ENCODE measurements at places on chromosomes 2 and 18. TPM values are rescaled to one million over a fixed set of nuclear protein-coding genes. Genes with fewer than 3 reads are reported as not detected.

BMPR2 gene
- 9.7 TPM for total RNA-seq

IL36G gene
- not detected for total RNA-seq

CD302 gene
- total RNA-seq: 0.70 TPM

FBLN7 gene
- total RNA-seq: 2.2 TPM

IL37 gene
- total RNA-seq: not detected

PSTPIP2 gene
- 24.9 TPM for total RNA-seq

KCNG2 gene
- total RNA-seq: not detected

TMEM182 gene
- 3.8 TPM for total RNA-seq

CASP10 gene
- total RNA-seq: 6.7 TPM

DNA sequence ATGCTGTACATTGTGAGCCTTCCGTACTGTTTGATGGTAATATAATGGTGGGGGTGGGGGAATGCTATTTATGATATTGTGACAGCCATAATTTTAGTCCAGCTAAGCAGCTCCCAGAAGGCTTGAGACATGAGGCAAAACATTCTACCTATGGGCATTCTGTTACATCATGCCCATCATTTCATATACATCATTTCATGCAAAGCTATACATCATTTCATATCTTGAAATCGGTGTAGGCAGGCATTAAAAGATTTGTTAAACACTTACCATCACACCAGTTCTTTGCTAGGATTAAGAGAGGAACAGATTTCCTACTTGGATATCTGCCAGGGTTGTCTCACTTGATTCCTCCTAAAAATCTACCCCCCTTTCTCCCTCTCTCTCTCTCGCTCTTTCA is 84.5 kb downstream of the COL5A2 start:
- no peak for DNase-seq

- no peak for DNase-seq
Observed at GRCh38 chr2:165428926-165429325, 40.6 kb upstream of the CSRNP3 start.

DNA sequence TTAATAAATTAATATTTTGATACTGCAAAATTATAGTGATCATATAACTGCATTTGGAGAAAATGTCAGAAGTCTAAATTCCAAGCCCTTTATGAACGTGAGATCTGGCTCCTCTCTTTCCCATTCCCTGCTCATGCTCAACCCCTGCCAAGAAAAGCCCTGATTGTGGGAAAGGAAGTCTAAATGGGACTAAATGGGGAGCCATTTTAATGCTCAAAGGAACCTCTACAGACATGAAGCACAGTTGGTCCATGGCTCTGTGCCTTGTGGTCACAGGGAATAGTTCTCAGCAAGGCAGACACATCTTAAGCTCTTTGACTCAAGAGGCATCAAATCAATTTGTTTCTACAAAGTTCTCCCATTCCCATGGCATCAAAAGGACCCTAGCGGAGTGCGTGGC is 29.3 kb upstream of the INSIG2 start:
- DNase-seq: no peak

DNA sequence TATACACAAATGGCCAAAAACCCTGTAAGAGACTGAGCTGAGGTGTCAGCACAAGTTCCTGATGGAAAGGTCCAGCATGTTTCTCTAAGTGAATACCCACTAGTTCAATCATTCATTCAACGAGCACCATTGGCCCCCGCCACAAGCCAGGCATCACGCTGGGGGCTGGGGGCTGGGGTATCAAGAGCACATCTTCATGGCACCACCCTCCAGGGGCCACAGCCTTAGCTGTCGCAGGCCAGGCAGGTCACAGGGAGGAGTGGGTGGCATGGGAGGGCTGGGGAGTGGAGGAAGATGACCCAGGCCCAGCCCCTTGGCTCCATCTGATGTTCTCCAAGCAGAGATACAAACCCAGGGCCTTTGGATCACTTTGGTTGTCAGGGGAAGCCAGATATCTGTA is 97.9 kb downstream of the ACKR3 start:
- DNase-seq: no peak

DNA sequence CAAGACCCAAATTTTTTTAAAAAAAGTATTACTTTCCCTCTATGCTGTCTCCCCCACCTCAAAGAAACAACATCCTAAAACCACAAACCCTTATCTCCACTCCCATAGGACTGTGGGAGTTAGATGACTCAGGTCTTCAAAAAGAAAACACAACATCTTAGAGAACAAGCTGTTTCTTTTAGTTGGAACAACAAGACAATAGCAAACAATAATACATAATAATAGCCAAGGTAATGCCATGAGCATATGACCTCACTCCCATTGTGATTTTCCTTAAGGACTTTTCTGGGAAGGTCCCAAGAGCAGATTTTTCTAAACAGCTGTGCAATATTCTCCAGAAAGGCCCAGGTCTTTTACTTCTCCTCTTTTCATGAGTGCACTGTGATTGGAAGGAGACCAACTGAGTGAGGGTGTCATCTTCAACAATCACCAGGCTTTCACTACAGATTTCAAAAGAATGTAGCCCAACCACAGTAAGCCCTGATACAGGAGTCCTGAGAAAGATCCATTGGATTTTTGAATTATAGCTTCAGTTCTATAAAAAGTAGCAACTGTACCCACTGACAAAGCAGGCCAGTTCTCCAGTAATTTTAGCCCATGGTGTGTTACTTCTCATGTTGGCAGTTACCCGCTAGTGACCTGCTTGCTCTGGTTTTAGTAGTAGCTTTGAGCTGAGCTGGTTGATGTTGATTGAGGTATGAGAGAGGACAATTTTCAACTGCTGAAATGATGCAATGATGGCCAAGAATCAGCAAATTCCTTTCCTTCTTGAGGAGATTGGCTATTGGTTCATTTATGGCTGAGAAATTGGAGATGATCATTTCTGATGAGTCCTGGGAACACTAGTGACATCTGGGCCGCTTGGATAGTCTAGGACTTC is 144.5 kb upstream of the TCF4 start:
- DNase-seq: no peak

GRCh38 chr2:31137211-31138036 is 816 bp downstream of the GALNT14 start:
- no peak for DNase-seq

GRCh38 chr2:12043131-12043530 is 296.7 kb downstream of the LPIN1 start:
- no peak for DNase-seq

DNA sequence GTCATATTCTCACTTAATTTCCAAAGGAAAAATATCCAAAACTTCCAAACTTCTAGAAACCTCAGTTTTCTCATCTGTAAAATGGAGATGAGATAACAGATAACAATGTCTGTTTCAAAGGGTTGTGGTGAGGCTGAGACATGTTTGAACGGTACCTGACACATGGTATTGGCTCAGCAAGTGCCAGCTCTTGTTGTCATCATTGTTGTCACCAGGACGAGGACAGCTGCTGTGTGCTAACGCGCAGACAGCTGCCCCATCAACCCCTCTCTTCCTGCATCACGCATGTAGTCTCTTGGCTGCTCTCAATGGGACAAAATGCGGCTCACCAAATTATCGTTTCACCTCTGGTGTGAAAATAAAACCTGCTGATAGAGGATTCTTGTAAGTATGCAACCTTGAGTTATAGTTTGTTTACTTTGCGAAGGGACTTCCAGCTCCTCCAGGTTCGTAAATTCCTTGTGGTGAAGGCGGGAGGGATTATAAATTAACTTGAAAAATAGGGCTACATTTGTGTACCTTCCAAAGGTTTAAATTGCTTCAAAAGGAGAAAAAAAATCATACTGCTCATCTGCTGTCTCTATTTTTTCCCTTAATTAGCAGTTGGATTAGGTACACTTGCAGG is 605.4 kb downstream of the BCL11A start:
- no peak for DNase-seq

DNA sequence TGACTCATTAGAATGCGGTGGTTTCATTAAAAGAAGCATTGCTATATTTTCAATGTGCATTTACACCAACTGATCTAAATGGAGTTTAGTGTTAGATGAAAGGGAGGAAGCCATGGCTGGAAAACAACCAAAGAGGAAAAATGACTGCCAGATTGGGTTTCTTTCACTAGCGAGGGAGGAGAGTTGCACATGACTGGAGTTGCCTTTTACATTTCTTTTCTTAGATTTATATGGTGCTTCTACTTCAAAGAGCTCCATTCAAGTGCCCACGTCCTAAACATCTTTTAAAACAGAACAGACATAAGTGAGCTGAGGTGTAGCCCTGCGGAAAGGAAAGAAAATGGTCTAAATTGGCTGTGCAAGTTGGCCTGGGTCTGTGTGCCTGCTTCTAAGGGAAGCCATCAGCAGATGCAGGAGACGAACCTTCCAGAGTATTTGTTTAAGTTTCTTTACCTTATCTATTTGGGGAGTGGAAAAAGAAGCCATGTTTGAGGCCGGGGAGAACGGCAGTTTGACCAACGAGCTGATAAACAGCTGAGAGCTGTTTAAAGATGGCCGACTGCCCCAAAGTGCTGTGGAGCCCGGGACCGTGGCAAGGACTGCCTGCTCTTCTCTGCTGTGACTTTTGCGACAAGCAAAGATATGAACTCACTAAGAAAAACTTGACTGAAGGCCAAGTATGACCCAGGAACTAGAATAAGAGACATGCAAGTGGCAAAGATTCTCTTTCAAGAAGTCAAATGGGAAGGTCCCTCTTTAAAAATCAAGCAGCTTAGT is 327.0 kb downstream of the ZNF516 start:
- no peak for DNase-seq

GRCh38 chr2:129812071-129812470 is 167.4 kb upstream of the RAB6C start:
- no peak for DNase-seq

GRCh38 chr2:217922101-217923006 is 80.4 kb downstream of the TNS1 start:
- DNase-seq: no peak

- DNase-seq: peak; percentile 74
Observed at GRCh38 chr2:98518101-98518500, 73.4 kb downstream of the INPP4A start.

- DNase-seq: no peak
Observed at GRCh38 chr2:121192576-121192975, 92.4 kb downstream of the TFCP2L1 start.

DNA sequence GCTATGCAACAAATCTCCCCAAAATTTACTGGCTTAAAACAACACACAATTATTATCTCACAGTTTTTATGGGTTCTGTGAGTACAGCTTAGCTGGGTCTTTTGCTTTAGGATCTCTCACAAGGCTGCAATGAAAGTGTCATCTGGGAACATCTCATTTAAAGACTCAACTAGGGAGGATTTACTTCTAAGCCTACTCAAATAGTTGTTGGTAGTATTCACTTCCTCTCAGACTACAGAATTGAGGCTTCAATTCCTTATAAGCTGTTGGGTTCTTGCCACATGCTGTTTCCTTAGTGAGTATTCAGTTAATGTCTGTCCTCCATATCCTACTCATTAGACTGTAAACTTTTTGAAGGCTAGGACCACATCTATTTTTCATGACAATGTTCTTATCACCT is 72.3 kb downstream of the MDH1 start:
- no peak for DNase-seq

GRCh38 chr2:117996525-117996924 is 17.3 kb downstream of the CCDC93 start:
- no peak for DNase-seq

DNA sequence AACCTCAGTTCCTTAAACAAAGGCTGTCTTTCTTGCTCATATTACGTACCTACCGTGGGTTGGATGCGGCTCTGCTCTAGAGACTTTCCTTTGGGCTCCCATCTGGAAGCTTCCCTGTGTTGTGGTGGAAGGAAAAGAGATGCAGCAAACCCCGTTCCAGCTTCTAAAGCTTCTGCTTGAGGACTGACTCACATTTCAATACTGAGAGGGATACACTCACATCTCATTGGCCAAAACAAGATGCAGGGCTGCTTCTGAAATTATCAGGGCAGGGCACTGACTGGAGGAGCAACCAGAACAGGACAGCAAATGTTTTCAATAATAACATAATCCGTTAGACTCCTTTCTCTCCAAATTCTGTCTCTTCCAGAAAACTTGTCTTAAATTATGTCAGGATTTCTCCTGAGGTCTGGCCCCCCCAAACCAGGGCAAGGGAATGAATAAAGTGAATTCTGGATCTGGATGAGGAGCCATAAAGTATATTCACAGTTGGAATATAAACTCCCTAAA is 4.5 kb upstream of the MYO5B start:
- DNase-seq: no peak

DNA sequence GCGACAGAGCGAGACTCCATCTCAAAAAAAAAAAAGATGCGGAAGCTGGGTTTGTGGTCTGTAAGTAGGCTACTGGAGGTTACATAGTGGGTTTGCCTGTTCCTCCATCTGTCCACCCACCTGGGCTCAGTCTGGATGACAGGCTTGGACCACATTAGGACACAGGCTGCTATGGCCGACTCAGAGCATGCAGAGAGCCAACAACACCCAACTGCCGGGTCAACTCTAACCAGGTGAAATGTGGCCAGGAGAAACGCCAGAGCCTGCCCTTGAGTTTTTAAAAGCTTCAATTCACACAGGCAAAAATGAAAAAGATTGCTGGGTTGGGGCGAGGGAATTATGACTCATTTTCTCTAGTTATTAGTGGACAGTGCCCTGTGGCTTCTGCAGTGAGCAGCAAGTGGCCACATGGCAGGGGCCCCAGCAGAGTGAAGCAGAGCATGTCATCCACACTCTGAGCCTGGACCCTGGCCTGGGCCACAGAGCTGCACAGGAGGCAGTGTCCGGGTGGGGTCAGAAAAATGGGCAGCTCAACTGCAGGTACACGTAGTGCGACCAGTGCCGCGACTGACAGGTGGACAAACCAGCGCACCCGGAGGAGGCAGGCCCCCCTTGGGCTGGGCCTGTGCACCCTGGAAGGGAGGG is 67.4 kb downstream of the BIN1 start:
- no peak for DNase-seq

DNA sequence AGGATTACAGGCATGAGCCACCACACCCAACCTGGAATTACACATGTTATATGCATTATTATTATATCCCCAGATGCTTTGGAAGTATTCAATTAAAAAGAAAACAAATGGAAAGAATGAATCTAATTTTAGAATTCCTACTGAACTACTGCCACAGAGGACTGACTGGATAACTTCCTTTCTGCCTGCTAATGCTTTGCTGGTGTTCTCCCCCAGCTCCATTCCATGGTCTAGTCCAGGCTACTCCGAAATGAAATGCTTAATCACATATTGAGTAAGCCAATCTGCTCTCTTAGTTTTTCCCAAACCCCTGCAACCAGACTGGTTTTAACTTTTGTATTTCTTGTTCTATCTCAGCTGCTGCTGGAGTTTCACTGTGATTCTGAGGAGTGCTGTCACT is 519.1 kb downstream of the SOX11 start:
- no peak for DNase-seq
